ENCODE measurements at places on chromosomes 7 and 10.
A peak's percentile ranks its signal among the peaks of the same experiment; 100 is the strongest.

GRCh38 chr7:157010588-157011332 is at the start of gene MNX1:
TSS of gene MNX1 (minus strand) at chr7:157010663. CDS start at chr7:157010350, 313 bp downstream.
- peak; percentile 31 for DNase-seq

DNA sequence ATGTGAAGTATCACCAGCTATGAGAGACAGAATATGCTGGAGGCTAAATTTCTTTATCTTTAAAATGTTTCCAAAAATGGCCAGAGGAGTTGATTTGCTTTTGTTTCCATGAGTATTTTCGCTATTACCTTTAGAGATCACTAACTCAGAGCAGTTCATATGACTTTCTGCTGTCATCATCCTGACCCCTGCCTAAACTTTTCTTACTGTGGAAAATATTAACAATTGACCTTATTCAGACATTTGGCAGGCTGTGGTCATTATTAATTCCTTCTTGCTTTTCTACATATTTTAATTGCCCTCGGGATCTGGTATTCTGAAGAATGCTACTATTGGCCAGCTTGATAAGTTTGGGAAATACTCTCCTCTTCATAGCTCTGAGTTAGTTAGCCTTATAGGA is 156.5 kb downstream of the EXOC4 start:
- DNase-seq, result no peak

- no peak for DNase-seq
Measured at GRCh38 chr7:105985229-105985628, 22.2 kb downstream of the CDHR3 start.

DNA sequence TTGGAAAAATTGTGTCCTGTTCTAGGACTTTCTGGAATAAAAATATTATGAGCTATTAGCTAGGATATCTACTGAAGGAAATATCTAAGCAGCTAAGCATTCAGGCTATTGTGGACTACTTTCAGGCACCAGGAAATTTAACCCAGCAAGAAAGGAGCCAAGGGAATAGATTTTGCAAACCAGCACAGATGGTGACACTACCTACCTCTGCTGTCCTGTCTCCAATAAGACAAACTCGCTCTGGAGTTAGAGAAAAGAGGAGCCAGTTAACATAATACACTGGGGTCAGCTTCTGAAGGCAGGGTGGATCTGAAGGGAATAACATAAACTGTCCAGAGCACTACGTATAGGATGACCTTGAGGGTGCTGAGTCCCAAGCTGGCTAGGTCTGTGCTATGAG is 223.7 kb upstream of the PRSS58 start:
- DNase-seq, result no peak

DNA sequence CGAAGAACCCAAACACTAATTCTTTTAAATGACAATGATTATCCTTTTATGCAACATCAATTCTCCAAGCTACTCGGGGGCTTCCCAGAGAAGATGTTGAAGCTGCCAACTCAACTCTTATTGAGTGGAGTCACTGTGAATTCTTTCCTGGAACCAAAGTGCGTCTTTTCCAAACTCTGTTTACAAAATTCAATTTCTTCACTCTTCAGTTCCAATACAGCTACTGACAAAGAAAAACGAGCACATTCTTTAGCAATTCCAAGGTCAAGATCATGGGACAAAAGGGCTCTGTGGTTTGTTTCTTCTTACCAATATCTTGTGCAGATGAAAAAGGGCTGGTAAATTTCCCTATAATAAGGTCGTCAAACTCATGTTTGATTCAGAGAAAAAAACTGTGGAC is 74.2 kb downstream of the FAS start:
- no peak for DNase-seq

DNA sequence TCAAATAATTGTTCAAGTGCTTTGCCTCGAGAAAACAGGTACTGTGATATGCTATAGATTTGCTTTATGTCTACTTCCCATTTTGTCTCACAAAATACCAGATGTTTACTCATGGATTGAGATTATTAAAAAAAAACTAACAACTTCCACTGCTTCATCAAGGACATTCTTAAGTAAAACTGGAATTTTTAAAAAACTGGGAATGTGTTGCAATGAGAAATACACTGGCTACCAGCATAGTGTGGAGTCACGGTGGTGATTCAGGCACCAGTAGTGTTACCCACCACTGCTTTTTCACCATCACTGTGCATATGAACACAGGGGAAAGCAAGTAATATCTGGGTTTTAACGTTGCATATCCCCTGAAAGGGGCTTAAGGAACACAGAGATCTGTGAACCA is 21.2 kb downstream of the FIGNL1 start:
- DNase-seq, result no peak

- DNase-seq, result no peak
Measured at GRCh38 chr7:157930926-157931466, 594.2 kb downstream of the DNAJB6 start.

DNA sequence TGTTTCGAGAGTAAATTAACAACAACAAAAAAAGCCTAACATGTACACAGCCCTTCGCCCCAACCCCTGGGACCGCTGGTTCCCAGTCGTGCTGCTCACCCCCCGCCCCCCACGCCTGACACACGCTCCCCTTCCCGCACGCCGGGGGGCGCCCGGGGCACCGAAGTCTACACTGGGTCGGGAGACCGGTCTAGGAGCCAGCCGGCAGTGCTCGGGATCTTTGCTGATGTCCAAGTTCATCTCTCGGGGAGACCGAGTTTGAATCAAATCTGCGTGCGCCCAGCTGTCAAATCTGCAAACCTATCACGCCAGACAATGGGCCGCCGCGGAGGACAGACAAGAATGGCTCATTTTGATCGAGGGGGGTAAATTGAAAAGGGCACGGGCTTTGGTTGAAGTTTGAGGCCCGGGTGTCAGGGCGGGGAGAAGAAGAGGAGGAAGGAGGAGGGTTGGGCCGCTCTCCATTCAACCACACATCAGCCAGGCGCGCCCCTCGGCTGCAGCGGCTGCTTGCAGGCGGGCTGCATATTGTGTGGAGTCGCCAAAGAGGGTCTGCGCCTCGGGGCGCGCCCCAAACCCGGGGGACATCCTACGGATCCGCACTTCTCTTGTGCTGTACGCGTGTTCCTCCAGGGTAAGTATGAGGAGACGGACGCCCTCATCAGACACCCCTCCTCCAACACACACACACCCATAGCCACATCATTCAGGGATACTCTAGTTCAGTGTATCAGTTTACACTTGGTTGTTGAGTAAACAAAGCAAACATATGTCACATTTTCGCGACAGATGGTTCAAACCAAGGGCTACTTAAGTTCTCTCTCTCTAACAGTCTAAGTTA is 1.3 kb upstream of the GFRA1 start:
- DNase-seq, result no peak

All from CD4-positive, alpha-beta T cell (primary cell).